Stimulated activated CD4-positive, alpha-beta T cell treated with anti-CD3 and anti-CD28 coated beads, Interleukin-4, amount 100 ng/mL, for 4 hours (primary cell): ENCODE measurements at places on chromosomes 1 and 21.

- DNase-seq, result no peak
Measured at GRCh38 chr1:9097947-9098705, 28.7 kb upstream of the SLC2A5 start.

DNA sequence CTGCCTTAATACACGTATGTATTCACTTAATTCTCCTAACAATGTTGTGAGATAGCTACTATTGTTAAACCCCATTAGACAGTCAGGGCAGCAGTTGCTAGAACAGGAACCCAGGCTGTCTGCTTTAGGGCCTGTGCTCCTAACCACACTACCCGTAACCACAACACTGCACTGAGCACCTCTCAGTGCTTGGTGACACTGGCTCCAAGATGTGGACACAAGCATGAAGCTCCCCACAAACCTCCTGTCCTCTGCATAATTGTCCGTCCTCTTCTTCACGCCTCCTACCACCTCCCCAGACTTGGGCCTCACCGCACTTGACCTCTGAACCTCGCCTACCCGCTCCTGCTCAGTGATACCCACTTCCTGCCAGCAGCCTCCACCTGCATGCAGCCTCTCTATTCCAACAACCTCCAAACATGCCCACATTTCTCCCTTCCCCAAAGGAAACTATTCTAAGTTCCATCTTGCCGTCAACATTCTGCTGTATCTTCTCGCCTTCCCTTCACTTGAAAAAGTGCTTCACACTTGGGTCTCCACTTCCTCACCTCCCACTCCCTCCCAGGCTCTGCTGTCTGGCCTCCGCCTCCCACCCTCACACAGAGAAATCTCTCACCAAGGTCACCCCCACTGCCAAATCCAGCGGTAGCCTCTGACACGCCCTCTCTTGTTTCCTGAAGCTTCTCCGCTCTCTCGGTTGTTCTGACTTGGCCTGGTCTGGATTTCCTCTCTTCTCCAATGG, 14.6 kb upstream of the AHDC1 start:
- no peak for DNase-seq

DNA sequence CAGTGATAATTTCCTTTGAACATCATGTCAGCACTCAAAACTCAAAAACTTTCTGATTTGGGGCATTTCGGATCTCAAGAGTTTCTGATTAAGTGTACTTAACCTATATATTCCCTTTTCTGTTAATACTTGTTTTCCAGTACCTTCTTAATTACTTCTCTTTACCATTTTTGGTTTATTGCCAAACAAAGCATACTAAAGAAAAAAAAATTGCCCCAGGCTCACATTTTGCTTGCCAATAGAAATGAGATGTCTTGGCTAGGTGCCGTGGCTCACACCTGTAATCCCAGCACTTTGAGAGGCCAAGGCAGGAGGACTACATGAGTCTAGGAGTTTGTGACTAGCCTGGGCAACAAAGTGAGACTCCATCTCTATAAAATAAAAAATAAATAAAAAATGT, 4.8 kb downstream of the PSMD4 start:
- no peak for DNase-seq

DNA sequence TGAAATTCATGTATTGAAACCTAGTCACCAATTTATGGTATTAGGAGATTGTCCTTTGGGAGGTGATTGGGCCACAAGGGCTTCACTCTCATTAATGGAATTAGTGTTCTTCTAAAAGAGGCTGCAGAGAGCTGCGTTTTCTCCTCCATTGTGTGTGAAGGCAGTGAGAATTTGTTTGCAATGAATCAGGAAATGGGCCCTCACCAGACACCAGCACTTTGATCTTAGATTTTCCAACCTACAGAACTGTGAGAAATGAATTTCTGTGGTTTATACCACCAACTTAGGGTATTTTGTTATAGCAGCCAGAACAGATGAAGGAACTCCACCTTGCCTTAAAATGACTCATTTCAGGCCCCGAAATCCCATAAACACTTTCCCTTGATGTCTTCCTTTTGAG, 544.2 kb downstream of the RWDD3 start:
- DNase-seq, result no peak

- DNase-seq, result no peak
Measured at GRCh38 chr1:112256411-112256810, 139.6 kb upstream of the CTTNBP2NL start.

GRCh38 chr21:33544451-33545195, 1.8 kb downstream of the SON start:
- DNase-seq, result no peak

DNA sequence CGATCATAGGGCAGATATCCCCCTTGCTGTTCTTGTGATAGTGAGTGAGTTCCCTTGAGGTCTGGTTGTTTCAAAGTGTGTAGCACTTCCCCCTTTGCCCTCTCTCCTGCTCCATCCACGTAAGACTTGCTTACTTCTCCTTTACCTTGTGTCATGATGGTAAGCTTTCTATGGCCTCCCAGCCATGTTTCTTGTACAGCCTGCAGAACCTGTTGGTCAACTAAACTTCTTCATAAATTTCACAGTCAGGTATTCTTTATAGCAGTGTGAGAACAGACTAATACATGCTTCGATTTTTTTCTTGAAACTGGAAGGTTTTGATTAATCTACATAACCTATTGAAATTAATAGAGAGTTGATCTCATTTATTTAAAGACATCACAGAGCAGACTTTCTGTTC, 302.5 kb upstream of the PBX1 start:
- DNase-seq, result no peak

DNA sequence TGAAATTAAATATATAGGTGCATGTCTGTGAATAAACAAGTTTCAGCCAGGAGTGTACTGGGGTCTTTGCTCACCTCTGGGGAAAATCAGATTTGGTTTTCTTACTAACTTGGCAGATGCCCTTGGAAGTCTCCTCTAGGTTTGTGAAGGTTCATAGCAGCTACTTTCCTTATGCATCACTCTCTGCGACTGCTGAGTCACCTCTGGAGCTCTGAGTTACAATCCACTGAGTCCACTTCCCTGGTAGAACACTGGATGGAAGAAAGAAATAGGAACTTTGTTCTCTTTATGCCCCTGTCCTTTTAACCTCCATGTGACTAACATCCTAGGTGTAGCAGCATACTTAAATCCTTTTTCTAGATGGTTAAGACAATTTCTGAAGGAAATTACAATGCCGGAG, 4.4 kb upstream of the FASLG start:
- no peak for DNase-seq

GRCh38 chr1:66671455-66671854, 80.8 kb upstream of the DYNLT5 start:
- DNase-seq, result no peak

DNA sequence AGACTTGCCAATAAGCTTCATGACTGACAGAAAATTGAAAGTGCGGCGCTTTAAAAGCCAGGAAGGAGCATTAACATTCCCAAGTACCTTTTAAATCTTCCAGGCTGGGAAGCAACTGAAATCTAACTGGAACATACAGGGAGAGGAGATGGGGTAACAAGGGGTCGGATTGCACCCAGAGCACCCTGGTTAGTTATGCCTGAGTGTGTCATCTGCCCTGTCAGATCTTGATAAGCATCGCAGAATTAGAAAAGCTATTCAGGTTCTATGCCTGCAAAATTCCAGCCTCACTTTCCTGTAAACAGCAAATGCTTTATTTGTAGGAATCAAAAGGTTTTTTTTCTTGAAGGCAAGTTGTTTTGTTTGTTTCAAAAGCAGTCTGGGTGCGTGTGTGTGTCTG, 58.5 kb downstream of the SERBP1 start:
- DNase-seq, result no peak

DNA sequence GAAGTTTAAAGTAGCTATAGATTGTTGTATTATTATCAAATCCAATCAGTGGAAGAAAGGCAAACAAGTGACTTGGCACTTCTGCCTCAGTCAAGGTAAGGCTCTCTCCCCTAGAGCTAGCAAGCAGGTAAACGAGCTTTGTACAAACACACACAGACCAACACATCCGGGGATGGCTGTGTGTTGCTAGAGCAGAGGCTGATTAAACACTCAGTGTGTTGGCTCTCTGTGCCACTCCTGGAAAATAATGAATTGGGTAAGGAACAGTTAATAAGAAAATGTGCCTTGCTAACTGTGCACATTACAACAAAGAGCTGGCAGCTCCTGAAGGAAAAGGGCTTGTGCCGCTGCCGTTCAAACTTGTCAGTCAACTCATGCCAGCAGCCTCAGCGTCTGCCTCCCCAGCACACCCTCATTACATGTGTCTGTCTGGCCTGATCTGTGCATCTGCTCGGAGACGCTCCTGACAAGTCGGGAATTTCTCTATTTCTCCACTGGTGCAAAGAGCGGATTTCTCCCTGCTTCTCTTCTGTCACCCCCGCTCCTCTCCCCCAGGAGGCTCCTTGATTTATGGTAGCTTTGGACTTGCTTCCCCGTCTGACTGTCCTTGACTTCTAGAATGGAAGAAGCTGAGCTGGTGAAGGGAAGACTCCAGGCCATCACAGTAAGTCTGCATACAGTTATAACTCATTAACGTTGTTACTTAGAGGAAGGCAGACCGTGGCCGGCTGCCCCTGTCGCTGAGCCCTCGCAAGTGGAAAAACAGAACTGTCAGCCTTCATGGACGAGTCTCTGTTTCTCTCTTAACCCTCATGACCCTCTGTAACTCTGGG, at the start of gene PALMD:
PALMD (plus strand) TSS at position 415 of the 833 bp plus-strand sequence; CDS start at position 620, 205 bp downstream.
- DNase-seq, result no peak

DNA sequence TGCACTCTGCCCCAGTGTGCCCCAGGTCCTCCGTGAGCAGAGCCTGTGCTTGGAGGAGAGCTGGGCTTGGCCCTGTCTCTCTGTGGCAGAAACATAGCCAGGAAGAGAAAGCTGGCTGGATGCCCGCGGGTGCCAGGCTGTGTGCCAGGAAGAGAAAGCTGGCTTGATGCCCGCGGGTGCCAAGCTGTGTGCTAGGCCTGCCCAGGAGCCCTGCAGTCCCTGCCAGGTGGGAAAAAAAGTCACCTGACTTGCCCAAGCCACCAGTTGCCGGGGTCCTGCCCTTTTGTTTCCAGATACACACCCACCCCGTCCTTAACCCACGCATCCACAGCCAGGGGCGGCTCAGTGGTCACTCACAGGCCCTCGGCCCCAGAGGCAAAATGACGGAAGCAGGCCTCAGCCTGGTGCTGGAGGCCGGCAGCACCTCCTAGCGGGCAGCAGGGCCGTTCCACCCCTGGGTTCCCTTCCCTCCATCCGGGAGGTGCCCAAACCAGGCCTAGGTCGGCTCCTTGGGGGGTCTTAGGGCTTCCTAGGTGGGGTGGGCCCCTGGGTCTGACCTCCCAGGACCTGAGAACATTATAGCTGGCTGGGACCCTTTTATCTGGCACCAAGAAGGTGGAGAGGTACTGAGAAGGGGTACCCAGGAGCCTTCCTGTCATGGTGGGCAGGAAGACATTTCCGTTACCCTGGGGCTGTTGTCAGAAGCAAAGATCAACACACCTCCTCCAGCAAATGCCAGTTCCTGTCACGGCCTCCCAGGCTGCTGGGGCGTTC, 9.1 kb downstream of the ITGB2 start:
- DNase-seq, result peak; percentile 45

DNA sequence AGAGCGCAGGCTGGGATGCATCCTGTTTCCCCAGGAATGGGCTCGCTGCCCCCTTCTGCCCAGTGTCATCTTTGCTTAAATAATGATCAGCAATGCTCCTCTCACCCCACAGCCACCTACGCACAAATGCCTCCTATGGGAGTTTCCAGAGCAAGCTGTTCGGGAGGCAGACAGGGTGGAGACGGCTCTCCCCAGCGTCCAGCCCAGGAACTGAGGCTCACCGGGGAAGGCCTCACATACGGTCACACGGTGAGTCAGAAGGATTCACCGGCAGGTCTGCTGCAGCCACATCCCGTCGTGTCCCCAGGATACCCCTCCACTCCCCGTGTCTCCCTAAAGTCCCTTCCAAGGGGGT, 40.3 kb upstream of the RUNX3 start:
- DNase-seq, result no peak

DNA sequence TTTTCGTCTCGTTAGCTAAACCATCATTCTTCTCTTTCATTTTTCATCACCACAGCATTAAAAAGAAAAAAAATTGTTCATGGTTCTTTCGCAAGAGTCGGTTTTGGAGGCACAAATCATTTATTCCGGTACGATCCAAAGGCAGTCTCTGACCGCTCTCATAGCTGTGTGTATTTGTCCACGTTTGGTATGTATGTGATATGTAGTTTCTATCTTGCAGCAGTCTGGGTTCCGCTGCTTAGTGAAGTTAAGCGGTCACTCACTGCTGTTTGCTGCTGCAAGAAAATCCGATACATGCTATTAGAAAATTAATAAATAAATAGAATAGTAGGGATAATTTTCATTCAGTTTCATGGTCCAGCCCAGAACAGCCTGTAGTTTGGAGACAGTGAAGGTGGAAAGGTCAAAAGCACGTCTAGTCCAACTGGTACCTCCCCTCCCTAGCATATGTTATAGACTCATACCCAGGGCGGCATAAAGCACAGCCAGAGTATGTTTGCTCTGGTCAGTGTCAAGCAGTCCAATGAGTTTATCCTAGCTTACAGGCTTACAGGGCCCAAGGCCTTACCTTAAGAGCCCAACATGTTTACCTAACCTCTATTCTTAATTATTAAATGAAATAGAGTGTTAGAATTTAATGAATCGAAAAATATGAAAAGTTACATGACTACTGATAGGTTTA, 2.5 kb downstream of the FMN2 start:
- DNase-seq, result no peak

DNA sequence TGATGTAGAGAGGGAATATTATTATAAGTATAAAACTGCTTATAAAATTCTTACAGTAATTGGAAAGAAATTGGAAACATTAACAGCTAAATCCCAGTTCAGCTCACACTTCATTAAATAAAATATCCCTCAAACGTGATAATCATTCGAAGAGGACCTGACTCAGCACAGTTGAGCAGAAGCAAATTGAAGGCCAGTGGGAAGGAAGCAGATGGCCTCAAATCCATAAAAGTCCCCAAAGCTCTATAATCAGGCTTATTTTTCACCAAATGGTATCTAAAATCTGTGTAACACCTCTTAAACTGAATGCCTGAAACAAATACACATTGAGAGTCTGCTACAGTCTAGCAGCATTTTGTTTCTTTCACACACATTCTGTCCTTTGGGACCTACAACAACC, 106.8 kb downstream of the TENT5C start:
- no peak for DNase-seq

DNA sequence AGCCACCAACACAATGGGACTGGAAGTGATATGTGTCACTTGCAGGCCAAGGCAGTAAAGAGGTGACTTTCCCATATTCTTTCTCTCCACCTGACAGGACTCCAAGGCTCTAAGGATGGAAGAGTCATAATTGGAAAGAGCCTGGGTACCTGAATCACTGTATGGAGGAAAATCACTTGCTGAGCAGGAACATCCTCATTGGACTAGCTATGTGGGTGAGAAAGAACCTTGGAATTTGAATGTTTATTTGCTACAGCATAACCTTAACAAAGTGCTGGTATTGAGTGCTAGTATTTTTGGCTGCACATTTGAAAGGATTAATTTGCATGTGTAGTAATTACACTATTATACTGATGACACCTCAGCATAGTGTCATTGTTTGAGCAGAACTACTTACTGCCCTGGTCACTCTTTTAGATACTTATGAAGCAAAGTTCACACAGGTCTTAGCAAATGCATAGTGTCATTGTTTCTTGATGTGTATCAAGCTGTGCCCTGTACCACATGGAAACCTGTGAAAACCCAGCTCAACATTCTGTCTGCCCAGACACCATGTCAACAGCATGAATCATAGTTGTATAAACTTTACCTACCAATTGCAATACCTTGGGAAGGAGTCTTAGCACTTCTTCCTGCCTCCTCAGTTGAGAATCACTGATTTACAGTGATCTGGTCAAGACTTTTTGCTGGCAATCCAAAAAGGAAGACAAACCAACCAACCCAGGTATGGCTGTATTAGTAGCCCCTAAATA, 5.1 kb upstream of the S100A10 start:
- DNase-seq, result no peak

GRCh38 chr1:199867601-199868000, 159.9 kb upstream of the NR5A2 start:
- DNase-seq, result no peak

- DNase-seq, result no peak
Measured at GRCh38 chr1:32186077-32186476, 6.6 kb downstream of the TXLNA start.
